ENCODE measurements at places on chromosomes 4 and X. TPM values are rescaled to one million over a fixed set of nuclear protein-coding genes. Genes with fewer than 3 reads are reported as not detected.

PPP2R2C gene
- 7.0 TPM for polyA plus RNA-seq

TEX13C gene
- not detected for polyA plus RNA-seq

SLC7A11 gene
- 17.5 TPM for polyA plus RNA-seq

CENPVL1 gene
- polyA plus RNA-seq, result not detected

PCDH7 gene
- not detected for polyA plus RNA-seq

KLHL5 gene
- 32.6 TPM for polyA plus RNA-seq

CFAP299 gene
- polyA plus RNA-seq, result not detected

AREG gene
- 7.1 TPM for polyA plus RNA-seq

LONRF3 gene
- 4.8 TPM for polyA plus RNA-seq

CLNK gene
- polyA plus RNA-seq, result not detected

ARMCX5 gene
- polyA plus RNA-seq, result 9.3 TPM

TMEM154 gene
- polyA plus RNA-seq, result 0.03 TPM

- no peak for DNase-seq
Measured at GRCh38 chrX:150465881-150466775, 102.3 kb upstream of the MTM1 start.

DNA sequence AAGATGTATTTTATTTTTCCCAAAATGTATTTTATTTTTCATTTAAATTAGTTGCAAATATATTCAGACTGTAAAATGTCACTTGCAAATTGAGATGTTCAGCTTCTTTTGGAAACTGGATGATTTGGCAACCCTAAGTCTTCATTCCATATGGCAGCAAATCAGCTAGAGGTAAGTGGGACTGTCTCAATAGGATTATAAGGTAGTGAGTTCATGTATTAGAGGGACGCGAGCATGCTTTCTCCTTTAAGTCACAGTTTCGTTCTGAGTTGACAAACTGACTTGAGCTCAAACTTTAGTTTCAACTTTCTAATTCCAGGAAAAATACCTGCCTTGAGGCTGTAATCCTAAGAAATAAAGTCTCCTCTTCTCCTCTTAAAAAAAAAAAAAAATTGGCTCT lies 44.2 kb upstream of the TMEM131L start:
- no peak for DNase-seq

- no peak for DNase-seq
Measured at GRCh38 chr4:174217273-174218126, 66.0 kb downstream of the FBXO8 start.

DNA sequence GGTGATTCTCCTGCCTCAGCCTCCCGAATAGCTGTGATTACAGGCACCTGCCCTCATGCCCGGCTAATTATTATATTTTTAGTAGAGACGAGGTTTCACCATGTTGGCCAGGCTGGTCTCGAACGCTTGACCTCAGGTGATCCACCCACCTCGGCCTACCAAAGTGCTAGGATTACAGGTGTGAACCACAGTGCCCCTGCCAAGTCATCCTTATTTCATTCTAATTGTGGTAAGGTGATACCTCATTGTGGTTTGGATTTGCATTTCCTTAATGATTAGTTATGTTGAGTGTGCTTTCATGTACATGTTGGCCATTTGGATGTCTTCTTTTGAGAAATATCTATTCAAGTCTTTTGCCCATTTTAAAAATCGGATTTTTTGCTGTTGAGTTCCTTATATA lies 93.0 kb downstream of the USP9X start:
- no peak for DNase-seq

- peak; percentile 32 for DNase-seq
Measured at GRCh38 chr4:106898621-106899230, 137.4 kb downstream of the DKK2 start.

DNA sequence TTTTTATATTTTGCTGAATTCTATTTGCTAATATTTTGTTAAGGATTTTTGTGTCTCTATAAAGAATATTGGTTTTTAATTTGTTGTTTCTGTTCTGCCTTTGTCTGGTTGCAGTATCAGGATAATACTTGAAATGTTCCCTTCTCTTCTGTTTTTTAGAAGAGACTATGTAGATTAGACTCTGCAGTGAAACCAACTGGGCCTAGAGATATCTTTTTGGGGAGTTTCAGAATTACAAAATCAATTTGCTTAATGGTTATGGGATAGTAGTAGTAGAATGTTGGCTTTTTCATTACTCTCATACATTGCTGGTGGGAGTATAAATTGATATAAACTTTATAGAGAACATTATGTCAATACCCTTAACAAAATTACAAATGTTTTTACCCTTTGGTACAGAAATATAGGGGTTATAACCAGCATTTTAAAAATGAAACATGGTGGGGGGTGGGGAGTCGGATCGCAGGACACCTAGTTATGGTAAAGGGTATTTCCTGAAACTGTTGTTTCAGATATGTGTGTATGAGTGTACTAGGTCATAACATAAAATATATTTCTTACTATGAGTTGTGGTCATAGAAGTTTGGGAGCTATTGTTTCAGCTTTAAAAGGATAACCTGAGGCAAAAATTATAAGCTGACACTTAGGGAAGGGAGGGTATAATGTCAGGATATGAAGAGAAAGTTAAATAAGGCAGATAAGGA lies 29.0 kb downstream of the CLOCK start:
- no peak for DNase-seq

- DNase-seq, result no peak
Measured at GRCh38 chr4:84434344-84434743, 64.7 kb downstream of the NKX6-1 start.

DNA sequence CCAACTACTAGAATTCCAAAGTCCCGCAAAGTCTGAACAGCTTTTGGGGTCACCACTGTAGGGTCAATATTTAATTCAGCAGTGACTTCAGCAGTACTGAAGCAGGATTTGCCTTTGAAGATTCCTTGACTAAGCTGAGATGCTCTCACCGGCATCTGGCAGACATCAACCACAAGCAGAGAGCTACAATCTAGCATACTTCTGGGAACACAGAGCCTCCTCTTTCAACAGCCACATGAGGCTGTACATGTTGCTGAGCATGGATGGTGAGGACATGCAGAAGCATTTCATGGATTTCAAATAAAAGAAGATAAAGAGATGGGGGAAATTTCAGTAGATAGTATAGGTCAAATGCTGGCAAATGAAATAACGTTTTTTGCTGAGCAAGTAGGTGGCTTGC lies 6.6 kb upstream of the ASB11 start:
- DNase-seq, result no peak

- no peak for DNase-seq
Measured at GRCh38 chrX:71958281-71958675, 47.6 kb downstream of the NHSL2 start.

- peak; percentile 84 for DNase-seq
Measured at GRCh38 chr4:1043651-1044468, 32.4 kb downstream of the FGFRL1 start.

DNA sequence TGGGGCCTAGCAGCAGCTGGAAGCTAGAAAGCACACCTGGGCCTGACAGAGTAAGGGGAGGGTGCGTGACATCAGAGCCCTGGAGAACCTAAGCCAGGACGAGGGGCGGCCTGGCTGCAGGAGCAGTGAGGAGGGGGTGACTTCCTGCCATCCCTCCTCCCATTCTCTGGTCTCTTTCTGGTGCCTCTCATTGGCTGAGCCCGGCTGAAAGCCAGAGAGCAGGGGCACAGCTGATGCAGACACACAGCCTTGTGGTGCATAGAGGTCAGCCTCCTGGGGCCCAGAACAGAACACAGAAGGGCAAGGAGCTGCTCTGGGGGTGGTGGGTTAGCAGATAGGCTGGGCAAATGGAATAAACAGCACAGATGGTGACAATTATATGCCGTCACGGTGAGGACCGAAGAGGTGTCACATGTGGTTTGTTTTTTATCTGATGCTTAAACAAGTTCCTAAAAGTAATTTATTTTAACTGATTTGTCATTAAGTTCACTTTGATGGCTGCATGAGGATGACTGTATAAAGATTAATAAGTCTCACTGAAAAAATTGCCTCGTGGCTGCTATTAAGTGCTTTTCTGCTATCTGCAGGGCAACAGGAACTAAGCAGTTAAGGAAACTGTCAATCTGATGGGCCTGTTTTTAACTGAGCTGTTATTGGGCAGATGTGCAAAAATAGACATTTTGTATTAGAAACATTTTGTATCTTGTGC lies 102.0 kb downstream of the FNIP2 start:
- DNase-seq, result no peak

DNA sequence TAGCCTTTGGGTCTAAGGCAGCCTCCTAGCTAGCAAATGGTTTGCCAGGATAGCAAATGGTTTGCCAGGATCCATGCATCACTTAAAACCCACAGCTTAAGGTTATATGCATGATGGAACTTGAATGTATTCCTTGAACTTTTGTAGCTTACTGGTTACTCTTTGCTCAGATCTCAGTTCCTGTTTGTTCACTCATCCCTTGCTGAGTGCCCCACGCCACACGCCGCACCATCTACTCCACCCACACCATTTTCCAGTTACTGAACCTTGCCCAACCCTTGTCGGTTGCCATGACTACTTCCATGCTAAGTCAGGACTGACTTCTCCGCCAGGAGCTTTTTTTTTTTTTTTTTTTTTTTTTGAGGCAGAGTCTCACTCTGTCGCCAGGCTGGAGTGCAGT lies 29.5 kb upstream of the XIAP start:
- DNase-seq, result peak; percentile 91

GRCh38 chrX:2682565-2683177 lies 8.4 kb upstream of the CD99 start:
- DNase-seq, result no peak

GRCh38 chrX:30610026-30610425 lies 32.5 kb upstream of the TASL start:
- no peak for DNase-seq

GRCh38 chr4:158644760-158645159 lies 26.9 kb downstream of the C4orf46 start:
- no peak for DNase-seq

DNA sequence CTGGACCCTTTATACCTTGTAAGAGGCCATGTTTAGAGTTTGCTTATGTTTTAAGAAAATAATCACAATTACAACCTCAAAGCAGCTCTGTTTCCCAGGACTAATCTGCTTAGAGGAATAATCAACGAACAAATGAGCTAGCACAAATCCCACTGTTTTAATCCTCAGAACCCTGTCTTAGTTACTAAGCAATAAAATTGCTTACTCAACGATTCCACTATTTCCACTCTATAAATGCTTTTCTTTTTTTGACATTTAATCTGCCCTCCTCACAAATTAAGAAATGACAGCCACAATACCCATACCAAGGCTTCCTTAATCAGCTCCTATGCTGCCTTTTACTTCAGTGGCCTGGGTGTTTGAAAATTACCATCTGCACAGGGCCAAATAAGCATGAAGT lies 48.8 kb downstream of the FAM120C start:
- DNase-seq, result no peak

DNA sequence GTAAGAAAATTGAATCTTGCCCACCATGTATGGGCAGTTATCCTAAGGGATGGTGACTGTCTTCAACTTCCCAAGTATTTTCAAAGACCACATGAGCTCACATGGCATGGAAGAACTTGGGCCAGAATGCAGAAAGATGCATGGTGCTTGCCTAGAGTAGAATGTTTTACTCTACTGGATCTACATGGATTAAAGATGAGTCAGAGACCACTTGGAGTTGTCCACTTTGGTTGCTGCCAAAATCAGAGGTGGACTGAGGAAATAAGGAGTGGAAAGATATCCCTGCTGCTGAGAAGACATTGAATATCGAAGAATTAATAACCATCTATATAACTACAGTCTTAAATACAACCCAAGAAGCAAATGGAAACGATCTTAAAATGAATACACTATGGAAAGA lies 498.1 kb downstream of the NLGN4X start:
- DNase-seq, result no peak
